ENCODE measurements at places on chromosomes 12 and 14.

DNA sequence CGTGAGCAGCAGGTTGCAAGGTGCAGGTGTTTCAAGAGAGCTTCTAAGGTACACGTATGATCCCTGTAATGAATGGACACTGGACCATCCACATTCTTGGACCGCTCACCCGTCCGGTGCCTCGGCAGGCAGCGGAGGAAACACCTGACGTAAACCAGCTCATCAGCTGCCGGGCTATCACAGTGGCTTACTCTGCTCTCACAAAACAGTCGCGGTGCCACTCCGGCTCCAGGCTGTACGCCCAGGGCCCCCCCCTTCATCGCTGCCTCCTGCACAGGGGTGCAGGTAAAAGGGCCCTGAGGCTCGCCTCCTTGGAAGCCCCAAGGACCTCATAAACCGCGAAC is 436 bp downstream of the VPS33A start:
- DNase-seq, result no peak

DNA sequence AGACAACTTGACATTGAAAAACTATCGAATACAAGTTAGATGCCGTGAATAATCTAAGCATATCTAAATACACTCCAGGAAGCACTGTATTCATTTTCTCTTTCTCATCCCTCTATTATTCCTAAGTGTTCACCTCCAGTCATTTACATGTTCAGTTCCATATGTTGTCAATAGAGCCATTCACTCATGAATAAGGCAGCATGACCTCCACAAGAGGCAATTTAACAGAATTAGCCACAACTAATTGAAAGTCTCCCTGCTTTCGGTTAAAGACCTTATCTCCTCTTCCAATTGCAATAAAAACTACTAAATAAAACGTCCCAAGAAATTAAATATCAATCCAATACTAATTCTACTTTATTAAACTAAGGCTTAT is 1.8 kb downstream of the LRIG3 start:
- no peak for DNase-seq

- DNase-seq, result no peak
Observed at GRCh38 chr12:109831365-109831764, 1.8 kb downstream of the TRPV4 start.

DNA sequence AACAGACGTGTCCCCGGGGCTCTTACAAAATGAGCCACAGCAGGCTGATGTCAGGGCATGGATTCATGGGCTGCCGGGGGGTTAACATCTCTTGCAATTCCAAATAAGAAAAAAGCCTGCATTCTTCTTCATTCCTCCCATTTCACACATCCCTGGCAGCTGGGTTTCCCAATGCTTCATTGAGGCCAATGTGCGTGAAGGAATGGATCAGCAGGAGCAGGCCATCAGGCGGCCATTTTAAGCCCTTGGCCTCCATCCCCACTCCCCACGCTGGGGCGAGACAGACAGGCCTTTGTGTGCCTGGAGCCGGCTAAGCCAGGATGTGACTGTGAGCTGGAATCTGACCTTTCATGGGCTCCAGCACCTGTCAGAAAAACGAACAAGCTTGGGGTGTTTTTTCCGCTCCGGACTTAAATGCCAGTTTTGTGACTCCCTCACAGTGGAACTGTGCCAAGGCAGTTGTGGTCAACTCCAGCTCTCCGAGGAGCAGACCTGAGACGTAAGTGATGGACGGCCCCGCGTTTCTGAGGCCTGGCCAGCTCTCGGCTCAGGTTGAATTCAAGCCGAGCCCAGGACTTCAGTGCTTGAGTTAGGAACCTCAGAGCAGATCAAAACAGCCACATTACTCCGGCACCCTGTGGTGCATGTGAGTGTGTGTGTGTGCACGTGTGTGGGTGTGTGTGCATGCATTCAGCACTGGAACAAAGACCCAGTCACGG is 133.1 kb downstream of the TMEM30B start:
- DNase-seq, result no peak

GRCh38 chr12:91230841-91231240 is 48.2 kb upstream of the DCN start:
- DNase-seq, result no peak

- no peak for DNase-seq
Observed at GRCh38 chr14:52069307-52070050, 620 bp upstream of the NID2 start.

DNA sequence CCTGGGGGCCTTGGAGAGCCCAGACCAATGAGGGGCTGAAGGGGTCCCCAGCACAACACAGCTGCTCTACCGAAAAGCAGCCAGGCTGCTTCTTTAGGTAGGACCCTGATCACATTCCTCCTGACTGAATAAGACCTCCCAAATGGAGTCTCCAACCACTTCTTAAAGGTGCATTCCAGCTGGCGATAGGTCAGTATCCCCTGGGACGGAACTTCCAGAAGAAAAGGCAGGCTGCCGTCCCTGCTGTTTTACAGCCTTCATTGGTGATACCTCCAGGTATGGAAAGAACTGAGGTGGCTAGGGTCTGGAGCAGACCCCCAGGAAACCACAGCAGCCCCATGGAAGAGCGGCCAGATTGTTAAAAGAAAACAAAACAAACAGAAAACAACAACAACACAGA is 340.6 kb downstream of the BTG1 start:
- DNase-seq, result no peak

All from activated T-cell treated with anti-CD3 and anti-CD28 coated beads for 24 hours (primary cell).